A172 (cell line): ENCODE measurements at places on chromosomes 16 and 17. TPM values are rescaled to one million over a fixed set of nuclear protein-coding genes. Genes with fewer than 3 reads are reported as not detected.

Gene OR4D1
- total RNA-seq = not detected in 2 replicates

Gene EME1
- 12.8 and 15.8 TPM in 2 replicates for total RNA-seq

Gene NPIPA8
- 1.8 TPM in 1 of 2 replicates, not detected in the other for total RNA-seq

Gene HEATR9
- not detected in 2 replicates for total RNA-seq

Gene NQO1
- 350 and 386 TPM in 2 replicates for total RNA-seq

Gene PRAC2
- total RNA-seq = not detected in 2 replicates

Gene TAC4
- total RNA-seq = not detected in 2 replicates

Gene SP6
- total RNA-seq = 0.19 and 0.46 TPM in 2 replicates

Gene FOXN1
- total RNA-seq = 0.22 TPM in 1 of 2 replicates, not detected in the other
